ENCODE measurements at places on chromosomes 3 and 15.

DNA sequence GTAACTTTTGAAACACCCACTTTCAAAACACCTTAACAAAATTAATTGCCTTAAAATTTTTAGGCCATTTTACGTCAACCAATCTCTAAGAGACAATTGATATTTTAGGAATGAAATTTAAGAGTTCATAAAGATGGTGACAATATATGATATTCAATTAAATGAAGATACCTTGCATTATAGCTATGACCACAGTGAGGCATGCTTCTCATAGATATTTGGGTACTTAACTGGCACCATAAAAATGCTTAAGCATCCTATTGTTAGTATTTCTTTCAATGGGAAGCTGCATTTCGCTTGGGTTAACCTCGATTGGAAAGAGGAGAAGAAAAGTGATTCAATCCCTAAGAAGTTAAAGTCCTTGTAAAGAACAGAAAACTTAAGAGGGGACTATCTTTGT, 209.0 kb downstream of the GAP43 start:
- no peak for DNase-seq

DNA sequence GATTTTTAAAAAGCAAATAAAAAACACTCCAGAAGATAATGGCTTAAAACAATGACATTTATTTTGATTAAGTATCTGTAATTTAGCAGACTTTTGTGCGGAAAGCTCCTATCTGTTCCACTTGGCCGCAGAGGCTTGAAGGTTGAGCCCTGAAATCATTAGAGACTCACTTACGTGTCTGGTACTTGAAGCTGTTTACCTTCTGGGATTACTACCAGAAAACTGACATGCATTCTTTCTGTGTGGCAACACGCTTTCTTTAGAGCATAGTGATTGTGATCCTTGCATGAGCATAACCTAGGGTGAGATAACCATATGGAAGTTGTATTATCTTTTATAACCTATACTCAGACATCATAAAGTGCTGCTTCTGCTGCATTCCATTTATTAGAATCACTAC, 298.5 kb downstream of the SI start:
- no peak for DNase-seq

- DNase-seq: no peak
Observed at GRCh38 chr15:92667287-92667904, 11.8 kb upstream of the FAM174B start.

GRCh38 chr3:46987743-46988401, 8.4 kb downstream of the NBEAL2 start:
- no peak for DNase-seq

DNA sequence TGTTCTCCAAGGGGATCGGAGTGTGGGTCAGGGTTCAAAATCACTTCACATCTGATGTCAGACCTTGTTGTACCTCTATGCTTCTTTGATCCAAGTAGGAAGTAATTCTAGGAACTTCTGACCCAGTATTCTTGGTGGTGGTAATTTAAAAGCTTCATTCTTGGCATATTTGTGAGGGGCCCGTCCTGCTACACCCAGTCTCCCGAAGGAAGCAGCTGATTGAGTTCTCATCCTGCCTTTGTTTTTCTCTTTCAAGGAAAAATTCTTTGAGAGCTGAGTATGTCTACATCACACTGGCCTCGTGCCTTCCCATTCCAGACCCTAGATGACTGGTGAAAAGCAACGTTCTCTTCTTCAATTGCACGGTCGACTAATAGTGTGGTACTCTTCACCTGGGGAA, 234.4 kb upstream of the TPRG1 start:
- no peak for DNase-seq

GRCh38 chr3:97297032-97297431, 467.5 kb upstream of the ARL6 start:
- DNase-seq: no peak

DNA sequence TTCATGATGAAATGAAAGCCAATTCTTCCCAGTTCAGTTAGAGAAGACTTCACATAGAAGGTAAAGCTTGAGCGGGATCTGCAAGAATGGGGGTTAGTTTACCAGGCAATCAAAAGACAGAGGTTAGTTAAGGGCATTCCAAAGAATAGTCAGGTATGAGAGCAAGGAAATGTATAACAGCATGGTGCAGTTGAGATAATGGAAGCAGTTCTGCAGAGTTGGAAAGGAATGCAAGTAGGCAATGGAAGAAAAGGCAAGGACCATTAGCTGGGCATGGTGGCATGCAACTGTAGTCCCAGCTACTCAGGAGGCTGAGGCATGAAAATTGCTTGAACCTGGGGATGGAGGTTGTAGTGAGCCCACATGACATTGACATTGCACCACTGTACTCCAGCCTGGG, 55.0 kb downstream of the LSAMP start:
- DNase-seq: no peak

- no peak for DNase-seq
Observed at GRCh38 chr3:70256566-70256965, 55.9 kb downstream of the MDFIC2 start.

DNA sequence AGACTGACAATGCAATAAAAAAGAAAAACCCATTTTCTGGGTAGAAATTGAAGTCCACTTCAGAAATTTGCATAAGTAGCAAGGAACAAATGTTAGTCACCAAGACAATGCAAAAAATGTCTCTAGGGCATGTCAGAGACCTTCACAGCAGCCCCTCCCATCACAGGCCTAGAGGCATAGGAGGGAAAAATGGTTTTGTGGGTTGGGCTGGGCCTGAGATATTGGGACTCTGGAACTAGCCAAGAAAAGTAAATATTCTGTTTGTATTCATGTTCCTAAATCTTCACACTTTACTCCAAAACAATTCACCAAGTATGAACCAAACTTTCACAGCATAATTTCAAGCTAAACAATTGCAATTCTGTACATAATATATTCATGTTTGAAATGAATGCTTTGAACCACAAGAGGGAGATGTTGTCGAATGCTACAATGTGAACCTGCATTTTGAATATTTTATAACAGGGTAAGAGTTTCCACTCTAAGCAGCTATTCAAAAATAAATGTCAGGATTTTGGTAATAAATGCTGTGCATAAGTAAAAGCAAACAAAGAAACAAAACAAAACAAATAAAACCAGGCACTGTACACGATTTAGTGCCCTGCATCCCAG, 429.2 kb downstream of the OTOL1 start:
- DNase-seq: no peak

DNA sequence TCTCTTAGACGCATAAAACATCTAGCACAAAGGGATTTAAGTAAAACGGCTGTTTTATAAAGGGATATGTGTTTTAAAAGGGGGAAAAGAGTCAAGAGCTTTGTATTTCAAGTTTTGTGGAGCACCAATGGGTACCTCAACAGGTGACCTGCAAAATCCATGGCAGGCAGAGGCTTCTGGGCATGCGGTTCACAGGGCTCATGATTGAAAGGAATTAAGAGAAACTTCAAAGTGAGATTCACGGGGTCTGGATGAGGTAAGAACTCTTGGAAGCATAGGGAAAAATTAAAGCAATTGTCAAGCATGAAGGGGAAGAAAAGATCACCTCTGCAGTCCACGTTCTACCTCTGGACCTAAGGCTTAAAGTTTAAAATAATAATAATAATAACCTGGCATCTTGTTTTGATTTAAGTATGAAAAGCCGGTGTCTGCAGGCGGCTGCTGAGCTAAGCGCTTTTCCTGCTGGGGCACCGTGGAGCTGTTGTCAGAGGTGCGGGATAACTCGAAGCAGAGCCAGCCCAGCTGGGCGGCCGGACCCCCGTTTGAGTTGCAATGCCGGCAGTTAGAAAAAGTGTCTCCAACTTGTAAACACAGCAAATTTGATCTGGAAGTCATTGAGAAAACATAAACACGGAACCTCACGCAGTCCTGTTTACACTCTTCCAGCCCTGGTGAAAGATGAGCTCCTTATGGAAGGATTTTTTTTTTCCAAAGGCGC, 40.5 kb downstream of the HES1 start:
- DNase-seq: no peak

DNA sequence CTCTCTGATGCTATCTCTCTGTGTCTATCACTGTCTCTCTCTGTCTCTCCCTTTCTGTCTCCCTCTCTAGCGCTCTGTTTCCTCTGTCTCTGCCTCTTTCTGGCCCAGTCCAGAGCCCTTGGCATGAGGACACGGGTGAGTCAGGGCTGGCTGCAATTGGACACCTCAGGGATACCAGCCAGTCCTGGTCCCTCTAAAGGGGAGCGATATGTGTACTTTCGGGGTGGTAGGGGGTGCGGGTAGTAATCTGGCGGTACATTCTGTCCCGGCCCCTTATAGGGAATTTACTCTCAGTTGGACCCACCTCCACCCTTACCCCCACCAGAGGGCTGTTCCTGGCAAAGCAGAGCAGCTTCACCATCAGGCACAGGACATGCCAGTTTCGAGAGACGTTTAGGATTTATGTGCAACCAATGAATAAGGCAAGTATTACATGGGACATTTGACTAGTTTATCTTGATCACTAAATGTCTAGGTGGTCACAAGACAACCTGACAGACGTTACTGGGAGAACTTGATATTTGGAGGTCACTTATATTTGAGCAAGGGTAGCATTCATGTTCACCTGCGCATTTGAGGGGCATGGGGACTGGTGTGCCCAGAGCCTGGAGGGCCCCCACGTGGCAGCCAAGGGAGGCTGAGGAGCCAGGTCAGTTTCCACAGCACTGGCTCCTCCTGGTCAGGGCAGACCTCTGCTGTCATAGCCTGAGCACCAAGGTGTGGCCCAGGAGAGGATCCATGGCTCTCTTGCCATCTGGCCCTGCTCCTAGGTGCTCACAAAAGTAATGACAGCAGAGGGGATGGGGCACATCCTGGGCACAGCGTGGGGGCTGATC, 256.1 kb downstream of the PLCL2 start:
- DNase-seq: peak; percentile 33

DNA sequence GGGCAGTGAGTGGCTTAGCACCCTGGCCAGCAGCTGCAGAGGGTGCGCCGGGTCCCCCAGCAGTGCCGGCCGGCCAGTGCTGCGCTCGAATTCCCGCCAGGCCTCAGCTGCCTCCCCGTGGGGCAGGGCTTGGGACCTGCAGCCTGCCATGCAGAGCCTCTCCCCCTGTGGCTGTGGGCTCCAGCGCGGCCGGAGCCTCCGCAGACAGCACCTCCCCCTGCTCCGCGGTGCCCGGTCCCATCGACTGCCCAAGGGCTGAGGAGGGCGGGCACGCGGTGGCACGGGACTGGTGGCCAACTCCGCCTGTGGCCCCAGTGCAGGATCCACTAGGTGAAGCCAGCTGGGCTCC, 386.3 kb downstream of the CNTN4 start:
- no peak for DNase-seq

DNA sequence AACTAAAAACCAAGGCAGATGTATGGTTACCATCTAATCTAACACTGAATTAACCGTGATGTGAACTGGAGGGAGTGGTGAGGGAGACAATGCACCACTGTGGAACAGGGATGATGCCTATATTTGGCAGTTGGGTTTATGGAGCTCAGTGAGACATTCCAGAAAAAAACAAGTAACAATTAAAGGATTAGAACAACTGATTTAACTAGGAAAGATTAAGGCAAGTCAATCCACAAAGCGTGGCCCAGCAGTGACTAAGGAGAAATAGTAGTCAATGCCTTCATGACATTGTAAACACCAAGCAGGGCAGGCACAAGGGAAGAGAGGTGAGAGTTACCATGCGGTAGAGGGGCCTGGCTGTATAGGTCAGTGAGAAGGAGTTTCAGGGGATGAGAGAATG, 38.1 kb downstream of the CHAC1 start:
- no peak for DNase-seq

DNA sequence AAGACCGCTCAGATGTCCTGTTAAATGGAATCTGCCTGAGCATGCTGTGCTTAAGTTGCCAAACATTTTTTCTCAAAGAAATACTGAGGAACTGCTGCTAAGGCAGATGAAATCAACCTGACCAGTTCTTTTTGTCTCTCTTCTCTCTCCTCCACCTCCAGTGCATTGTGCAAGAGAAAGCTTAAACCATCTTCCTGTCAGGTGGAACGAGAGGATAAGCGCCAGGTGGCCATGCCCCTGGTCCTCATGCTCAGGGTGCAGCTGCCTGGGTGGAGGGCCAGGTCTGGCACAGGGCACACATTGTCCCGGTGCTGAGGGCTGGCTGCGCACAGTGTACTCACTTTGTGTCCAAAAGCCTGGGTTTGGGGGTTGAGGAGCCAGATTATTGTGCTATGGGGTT, 176.2 kb upstream of the TP63 start:
- no peak for DNase-seq

- no peak for DNase-seq
Observed at GRCh38 chr3:100789579-100789978, 80.3 kb downstream of the TFG start.

- DNase-seq: peak; percentile 28
Observed at GRCh38 chr3:54146506-54147239, 24.3 kb downstream of the CACNA2D3 start.

GRCh38 chr3:40162616-40163015, 146.9 kb upstream of the EIF1B start:
- DNase-seq: no peak

GRCh38 chr15:88257311-88258092, 963 bp upstream of the NTRK3 start:
- DNase-seq: no peak

GRCh38 chr3:133472242-133472641, 72.4 kb downstream of the BFSP2 start:
- DNase-seq: no peak

- DNase-seq: no peak
Observed at GRCh38 chr3:23202203-23202920, 765 bp upstream of the UBE2E2 start.

- no peak for DNase-seq
Observed at GRCh38 chr15:41562784-41563198, 3.8 kb downstream of the TYRO3 start.

DNA sequence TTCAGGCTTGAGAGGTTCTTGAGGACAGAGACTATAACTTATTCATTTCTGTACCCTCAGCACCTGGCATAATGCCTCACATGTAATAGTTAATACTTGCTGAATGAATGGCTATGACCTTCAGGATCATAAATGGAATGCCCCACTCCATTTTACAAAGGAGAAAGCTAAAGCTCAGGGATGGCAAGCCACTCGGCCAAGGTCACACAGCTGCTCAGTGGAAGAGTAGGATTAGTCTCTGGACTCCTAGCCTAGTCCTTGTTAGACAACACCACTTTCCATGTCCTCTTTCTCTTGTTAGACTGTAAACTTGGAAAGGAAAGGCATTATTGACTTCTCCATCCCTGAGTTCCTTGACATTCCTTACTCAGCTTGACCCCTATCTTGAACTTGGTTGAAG, 3.2 kb upstream of the ALPK3 start:
- no peak for DNase-seq

- no peak for DNase-seq
Observed at GRCh38 chr15:99511866-99512661, 53.7 kb upstream of the MEF2A start.

Measured in M059J (cell line).